Fibroblast of skin of left quadriceps (primary cell): ENCODE measurements at places on chromosomes 5 and 9.
A peak's percentile ranks its signal among the peaks of the same experiment; 100 is the strongest.

- DNase-seq, result peak; percentile 77
Measured at GRCh38 chr9:3746296-3747275, 220.8 kb upstream of the RFX3 start.

DNA sequence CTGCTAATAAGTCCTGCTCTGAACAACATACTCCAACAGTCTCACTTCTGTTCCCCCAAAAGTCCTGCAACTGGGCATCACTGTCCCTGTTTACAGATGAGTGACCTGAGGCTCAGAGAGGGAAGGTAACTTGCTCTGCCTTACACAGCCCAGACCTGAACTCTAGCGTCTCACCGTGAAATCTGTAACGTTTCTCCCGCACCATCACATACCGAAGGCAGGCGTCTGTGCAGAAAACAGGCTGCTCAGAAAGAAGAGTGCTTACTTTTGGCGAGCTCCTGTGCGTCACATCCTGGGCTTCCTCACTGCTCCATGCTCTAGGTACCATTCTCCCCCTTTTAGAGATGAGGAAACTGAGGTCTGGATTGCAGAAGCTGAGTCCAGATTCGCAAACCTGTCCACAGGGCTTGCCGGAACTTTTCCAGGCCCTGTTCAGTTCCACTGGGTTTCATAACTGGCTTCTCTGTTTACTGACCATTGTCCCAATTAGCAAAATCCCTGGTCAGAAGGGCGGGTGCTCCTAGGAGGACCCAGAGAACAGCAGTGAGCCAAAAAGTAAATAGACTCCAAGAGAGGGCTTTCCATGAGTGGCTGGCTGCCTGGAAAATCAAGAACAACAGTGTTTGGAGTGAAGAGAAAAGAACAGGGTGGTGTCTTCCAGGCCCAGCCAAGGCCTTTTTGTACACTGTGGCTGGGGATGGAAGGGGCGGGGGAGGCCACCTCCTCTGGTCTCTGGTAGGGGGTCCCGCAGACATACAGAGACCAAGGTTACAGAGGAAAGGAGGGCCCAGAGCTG is 27.1 kb downstream of the GSN start:
- DNase-seq, result no peak

- DNase-seq, result no peak
Measured at GRCh38 chr9:4055032-4055431, 244.8 kb downstream of the GLIS3 start.

DNA sequence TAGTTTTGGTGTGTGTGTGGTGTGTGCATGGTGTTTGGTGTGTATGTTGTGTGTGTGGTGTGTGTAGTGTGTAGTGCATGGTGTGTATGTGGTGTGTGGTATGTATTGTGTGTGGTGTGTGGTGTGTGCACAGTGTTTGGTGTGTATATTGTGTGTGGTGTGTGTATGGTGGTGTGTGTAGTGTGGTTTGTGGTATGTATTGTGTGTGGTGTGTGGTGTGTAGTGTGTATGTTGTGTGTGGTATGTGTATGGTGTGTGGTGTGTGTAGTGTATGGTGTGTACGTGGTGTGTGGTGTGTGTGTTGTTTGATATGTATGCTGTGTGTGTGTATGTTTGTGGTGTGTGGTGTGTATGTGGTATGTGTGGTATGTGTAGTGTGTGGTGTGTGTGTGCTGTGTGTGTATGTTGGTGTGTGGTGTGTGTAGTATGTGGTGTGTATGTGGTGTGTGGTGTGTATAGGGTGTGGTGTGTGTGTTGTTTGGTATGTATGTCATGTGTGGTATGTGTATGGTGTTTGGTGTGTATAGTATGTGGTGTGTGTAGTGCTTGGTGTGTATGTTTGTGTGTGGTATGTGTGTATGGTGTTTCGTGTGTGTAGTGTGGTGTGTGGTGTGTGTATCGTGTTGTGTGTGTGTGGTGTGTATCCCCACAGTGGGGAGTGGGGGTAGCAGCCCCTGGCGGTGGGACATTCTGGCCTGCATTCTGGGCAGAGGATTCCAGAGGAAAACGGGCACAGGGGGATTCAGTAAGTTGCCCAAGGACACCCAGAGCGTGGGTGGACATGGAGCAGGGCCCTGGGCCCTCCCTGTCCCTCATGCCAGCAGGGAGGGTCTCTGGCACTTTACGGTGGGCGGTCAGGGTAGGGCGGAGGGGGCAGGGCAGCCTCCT is 79.7 kb downstream of the HMCN2 start:
- no peak for DNase-seq

GRCh38 chr9:70641631-70642030 is 227.2 kb upstream of the KLF9 start:
- DNase-seq, result no peak

GRCh38 chr9:69657269-69657668 is 14.9 kb downstream of the APBA1 start:
- no peak for DNase-seq

- DNase-seq, result no peak
Measured at GRCh38 chr9:81321551-81321950, 367.8 kb downstream of the TLE1 start.

DNA sequence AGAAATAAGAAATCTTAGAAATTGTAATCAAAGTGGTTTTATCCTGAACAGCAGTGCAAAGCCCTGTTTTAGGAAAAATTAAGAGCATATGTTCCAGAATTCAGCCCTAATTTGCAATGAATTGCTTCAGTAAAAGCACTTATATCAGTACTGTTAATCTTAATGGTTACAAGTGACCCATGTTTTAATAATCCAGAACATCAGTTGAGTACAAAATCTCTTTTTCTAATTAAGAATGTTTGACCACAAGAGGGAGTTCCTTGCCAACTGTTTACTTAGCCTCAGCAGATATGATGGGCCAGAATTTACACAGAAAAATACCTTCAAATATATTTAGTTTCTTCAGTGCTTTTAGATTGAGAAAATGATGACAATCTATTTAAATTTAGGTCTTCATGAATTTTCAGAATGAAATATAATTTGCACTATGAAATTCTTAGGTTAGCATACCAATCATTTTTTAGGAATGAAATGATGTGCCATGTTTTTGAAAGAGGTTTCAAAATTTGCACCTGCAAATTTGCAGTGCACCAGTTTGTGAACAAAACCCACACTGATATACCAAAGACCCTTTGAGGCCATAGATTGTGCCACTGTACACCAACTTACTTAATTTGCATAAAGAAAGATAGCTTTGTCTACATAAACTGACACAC is 926.3 kb upstream of the ARRDC3 start:
- peak; percentile 18 for DNase-seq

GRCh38 chr9:117782931-117783788 is 79.0 kb downstream of the TLR4 start:
- peak; percentile 34 for DNase-seq

GRCh38 chr9:94802251-94802650 is 75.8 kb downstream of the AOPEP start:
- DNase-seq, result no peak

GRCh38 chr9:109726119-109726518 is 53.9 kb upstream of the PALM2AKAP2 start:
- DNase-seq, result no peak

- no peak for DNase-seq
Measured at GRCh38 chr5:160272264-160272663, 40.1 kb downstream of the CCNJL start.
